ENCODE measurements at places on chromosomes 4 and X.

DNA sequence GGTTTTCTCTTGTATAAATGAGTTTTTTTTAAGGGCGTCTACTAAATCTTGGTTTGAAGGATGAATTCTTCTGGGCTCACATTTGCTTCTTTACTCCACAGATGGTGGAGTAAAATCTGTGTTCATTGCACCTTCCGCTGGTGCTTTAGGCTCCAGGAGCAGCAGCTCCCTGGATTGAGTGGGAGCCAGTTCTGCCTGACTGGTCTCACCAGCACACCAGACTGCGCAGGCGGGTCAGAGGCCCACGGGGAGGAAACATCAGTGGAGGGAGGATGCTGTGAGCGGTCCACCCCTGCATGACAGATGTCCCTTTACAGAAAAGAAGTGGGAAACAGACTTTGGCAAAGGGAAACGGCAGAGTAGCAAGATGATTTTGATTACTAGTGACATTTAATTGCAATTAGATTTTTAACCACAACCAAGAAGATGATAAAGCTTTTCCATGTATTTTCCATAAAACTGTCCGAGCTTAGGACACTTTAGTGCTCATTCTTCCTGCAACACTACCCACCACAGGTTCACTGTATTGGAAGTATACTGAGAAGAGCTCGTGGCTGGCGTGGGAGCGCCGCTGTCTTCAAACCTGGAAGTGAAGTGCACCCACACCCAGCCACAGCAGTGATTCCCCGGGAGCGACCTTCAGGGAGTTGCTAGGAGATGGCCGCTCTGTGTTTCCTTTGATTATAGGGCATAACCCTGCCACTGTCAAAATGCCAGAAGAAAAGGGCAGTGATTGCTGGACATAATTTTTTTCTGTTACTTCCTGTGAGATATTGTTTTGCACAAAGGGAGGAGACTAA, 95.2 kb downstream of the SORBS2 start:
- no peak for DNase-seq

DNA sequence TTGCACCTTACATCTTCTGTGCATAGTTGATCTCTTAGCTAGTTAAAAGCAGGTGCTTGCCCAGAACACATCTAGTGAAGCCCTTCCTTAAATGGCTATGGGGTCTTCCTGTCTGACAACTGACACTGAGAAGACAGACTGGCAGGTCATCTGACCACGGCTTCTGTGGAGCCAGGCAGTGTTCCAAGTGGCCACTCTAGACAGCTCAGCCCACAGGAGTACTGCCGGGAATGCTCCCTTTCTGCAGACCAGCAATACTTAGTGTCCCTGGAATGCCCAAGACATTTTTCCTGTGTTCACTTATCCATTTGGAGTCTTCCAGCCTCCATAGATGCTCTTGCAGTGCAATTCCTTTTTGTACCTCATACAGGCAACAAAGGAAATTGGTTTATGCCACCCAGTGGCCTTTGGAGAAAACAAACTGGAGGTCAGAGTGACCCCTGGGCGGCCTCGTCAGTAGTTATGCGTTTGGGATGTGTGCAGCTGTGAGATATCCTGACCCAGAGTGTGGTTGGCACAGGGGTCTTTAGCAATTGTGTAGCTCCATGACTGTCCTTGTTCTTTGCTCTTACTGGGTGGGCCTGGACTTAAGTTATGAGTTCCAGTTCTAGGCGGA, 335.5 kb downstream of the ARHGAP10 start:
- no peak for DNase-seq

GRCh38 chr4:39023059-39023458, 9.2 kb downstream of the TMEM156 start:
- DNase-seq, result no peak

- DNase-seq, result no peak
Measured at GRCh38 chr4:4759883-4760282, 99.6 kb upstream of the MSX1 start.

- no peak for DNase-seq
Measured at GRCh38 chrX:6149060-6149872, 79.4 kb downstream of the NLGN4X start.

DNA sequence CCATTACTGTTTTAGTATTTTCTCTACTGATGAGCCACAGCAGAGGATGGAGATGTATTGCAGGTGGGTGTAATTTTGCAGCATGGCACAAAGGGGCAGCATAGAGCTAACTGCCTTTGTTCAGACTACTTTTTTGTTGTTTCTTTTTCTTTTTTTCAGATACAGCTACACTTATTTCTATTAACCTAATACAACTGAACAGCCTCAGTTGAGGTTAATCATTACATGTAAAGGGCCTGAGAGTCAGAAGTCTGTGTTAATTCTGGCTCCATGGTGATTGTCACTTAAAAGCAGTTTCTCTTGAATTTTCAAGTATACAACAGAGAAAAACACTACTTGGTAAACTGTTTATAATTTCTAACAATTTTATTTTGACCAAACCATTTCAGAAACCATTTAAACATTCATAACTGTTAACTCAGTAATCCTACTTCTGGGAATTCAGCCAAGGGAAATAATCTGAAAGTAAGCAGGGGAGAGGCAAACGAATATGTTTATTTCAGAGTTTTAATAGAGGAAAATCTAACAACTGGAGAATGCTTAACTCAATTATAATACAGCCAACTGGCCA, 13.9 kb upstream of the PPEF2 start:
- no peak for DNase-seq

GRCh38 chr4:121198251-121198650, 34.1 kb upstream of the TNIP3 start:
- DNase-seq, result no peak

- no peak for DNase-seq
Measured at GRCh38 chrX:40727581-40728252, 7.6 kb downstream of the MED14 start.

- no peak for DNase-seq
Measured at GRCh38 chr4:39324897-39325613, 41.1 kb downstream of the RFC1 start.

- DNase-seq, result no peak
Measured at GRCh38 chrX:110588164-110588563, 207.5 kb downstream of the CHRDL1 start.

GRCh38 chr4:92249541-92249940, 54.2 kb upstream of the GRID2 start:
- DNase-seq, result no peak

GRCh38 chr4:185717377-185717741, 94.6 kb downstream of the SORBS2 start:
- no peak for DNase-seq

DNA sequence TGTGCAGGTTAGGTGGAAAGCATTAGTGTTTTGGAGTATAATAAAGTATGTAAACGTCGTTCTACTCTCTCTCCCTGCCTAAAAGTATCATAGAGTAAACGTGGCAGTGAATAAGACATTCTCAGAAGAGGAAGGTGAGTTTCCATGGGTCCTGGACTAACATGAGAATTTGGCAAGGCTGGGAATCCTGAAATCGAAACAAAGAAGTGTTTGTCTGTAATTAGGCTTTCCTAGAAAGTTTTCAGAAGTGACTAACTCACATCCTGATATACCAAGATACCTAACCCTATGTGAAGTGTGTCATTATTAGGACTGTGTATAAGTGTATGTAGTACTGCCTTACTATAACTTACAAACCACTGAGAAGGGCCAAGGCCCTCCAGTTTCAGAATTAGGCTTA, 50.7 kb upstream of the MAOA start:
- no peak for DNase-seq

DNA sequence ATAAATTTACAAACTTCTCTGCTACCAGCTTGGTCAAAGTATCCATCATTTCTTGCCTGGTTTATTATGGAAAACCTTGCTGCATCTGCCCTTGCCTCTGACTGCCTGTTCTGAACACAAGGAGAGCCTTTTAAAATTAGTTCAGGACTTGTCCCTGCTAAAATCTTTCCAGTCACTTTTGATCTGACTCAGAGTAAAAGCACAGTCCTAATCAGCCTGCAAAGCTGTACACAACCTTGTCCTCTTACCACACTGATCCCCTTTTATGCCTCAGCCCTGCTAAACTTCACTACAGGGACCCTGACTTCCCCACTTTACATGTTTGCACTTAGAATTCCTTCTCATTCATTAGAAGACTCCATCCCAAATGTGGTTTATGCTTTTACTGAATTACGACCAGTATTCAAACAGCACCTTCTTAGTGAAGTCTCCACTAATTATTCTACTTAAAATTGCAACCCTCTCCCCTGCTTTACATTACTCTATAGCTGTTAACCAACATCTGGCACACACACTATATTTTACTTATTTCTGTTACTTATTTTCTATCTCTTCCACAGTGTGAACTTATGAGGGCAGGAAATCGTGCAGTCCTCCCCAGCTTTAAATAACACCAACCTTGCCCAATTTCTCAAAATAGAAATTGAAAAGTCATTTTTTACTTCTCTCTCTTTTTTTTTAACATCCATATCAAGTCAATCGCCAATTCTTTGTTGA, 6.3 kb downstream of the GABRA4 start:
- DNase-seq, result no peak

- no peak for DNase-seq
Measured at GRCh38 chr4:121938282-121939092, 13.4 kb downstream of the TRPC3 start.

- DNase-seq, result no peak
Measured at GRCh38 chr4:34466411-34466810, 1777.9 kb downstream of the ARAP2 start.

DNA sequence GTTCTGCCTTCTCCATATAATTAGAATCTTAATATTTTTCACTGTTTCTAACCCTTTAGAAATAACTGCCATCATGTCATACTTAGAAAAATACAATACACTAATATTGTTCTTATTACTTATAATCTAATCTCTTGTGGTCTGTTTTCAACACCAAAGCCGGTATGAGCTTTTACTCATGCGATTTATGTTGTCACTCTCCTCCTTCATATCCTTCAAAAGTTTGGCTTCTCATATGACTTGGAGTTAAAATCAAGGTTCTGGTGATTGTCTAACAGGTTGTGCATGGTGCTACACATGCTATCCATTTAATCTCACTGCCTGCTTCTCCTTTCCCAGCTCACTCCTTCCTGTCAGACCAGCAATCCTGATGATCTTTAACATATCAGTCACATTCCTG, 1392.9 kb downstream of the ARAP2 start:
- DNase-seq, result no peak

DNA sequence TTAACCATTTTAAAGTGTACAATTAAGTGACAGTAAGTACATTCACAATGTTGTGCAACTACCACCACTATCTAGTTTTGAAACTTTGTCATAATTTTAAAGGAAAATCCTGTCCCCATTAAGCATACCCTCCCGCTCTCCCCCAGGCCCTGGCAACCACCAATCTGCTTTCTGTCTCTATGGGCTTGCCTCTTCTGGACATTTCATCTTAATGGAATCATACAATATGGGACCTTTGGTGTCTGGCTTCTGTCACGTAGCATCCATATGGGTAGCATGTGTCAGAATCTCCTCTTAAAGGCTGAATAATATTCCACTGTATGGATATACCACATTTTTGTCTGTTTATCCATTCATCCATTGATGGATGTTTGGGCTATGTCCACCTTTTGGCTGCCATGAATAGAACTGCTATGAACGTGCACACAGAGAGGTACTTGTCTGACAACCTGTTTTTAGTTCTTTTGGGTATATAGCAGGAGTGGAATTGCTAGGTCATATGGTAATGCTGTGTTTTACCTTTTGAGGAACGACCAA, 61.5 kb downstream of the ELF4 start:
- DNase-seq, result no peak

GRCh38 chr4:85722807-85723206, 247.9 kb downstream of the ARHGAP24 start:
- DNase-seq, result no peak

DNA sequence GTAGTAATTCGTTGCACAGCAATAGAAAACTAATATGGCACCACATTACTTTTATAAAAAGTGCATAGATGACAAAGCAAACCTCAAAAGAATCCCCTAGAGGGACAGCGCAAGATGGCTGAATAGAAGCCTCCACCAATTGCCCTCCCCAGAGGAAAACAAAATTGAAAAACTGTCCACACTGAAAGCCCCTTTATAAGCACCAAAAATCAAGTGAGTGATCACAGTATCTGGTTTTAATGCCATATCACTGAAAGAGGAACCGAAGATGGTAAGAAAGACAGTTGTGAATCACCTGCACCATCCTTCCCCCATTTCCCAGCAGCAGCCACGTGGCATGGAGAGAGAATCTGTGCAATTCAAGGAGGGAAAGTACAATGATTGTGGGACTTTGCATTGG, 522.2 kb downstream of the GLUD2 start:
- no peak for DNase-seq

DNA sequence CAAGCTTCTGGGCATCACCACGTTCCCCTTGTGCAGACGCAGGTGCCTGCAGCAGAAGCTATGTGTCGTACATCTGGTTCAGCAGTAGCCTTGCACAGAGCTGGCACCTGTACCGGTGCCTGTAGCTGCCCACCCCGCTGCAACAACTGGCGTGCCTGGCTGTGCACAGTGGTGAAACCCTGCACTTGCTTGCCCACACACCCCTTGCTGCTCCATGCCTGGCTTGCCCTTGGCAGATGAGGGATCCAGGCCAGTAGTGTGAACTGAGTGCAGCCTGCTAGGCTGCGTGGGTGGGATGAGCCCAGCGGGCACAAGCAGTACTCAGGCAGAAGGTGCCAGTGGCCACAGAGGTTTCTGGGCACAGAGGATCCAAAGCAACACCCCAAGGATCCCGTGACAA, 528.4 kb downstream of the PPARGC1A start:
- no peak for DNase-seq

All from right atrium auricular region (tissue), 2 donors.